ENCODE measurements at places on chromosomes 5 and 9.
A peak's percentile ranks its signal among the peaks of the same experiment; 100 is the strongest.

DNA sequence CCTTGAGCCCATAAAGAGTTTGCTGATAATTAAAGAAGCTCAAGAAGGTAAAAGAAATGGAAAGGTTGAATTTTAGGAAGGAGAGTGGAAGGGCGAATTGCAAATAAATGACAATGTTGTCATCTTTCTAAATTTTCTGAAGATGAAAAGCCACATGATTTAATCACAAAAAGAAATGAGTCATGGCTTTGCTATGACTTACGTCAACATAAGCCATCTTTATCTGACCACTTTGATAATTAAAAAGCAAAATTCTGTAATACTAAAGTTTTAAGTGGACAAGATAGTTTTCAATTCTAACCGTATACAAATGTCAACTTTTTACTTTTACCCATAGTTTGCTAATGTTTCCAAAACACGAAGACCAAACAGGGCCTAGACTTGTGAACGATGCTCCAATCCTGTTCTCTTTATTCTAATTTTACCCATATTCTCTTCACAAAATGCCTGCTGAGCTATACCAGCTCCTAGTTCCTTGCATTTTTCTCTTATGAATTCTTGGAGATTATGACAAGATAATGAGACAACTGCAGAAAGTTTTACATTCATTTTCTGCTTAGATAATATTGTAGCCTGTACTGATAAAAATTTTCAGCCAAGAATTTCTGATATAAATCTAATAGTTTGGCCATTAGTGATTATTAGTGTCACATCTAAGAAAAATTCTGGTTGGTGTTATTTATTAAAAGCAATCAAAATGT, 21.8 kb upstream of the PRUNE2 start:
- DNase-seq, result no peak

DNA sequence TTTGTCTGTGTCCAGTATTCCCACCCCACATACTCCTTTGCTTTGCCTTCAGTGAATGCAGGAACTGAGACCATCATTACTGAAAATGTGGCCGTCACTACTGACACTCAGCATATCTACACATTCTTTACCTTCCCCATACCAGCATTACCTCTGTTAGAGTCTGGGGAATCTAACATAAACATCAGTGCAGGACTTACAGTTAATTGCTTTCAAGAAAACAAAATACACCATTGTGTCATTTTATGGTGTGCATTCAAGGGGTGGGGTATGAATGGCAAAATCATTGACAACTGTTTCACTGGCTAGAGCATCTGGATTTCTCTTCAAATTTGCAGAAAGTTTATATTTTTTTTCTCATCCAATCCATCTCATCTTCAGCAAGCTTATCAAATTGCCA, 731.4 kb upstream of the RIOK2 start:
- DNase-seq, result no peak

- peak; percentile 15 for DNase-seq
Observed at GRCh38 chr9:132669319-132669697, 475 bp downstream of the DDX31 start.

GRCh38 chr5:109656829-109657228, 32.9 kb upstream of the MAN2A1 start:
- peak; percentile 61 for DNase-seq

DNA sequence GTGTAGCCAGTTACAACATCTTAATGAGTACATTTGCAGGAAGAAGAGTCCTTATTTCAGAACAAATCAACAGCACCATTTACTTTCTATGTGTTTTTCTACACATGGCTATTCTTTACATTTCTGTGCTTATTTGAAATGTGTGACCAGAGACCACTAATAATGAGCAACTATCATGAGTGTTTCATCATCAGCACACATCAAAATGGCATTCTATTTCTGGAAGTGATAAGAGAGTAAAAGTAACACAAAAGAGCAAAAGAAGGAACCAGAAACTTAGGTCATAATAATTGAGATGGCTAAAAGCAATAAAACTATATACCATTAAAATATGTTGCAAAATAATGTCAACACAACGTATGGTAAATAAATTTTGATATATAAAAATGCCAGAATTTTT, 159.7 kb downstream of the PBX3 start:
- no peak for DNase-seq

DNA sequence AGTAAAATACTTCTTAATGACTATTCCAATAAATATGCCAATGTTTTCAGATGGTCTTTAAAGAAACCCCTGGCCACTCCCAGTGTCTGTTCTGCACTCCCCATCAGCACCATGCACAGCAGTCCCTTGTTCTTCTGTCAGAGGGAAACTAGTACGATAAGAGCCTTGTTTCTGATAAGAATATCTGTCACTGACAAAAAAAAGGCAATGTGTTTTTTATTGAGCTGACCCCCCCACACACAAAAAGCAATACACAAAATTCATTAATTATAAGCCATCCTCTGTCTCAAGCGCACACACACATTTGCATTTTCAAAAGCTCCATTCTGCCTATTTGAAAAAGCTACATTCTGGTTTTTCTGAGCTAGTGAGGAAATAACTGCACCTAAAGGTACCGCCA, 119.1 kb downstream of the ENC1 start:
- no peak for DNase-seq

DNA sequence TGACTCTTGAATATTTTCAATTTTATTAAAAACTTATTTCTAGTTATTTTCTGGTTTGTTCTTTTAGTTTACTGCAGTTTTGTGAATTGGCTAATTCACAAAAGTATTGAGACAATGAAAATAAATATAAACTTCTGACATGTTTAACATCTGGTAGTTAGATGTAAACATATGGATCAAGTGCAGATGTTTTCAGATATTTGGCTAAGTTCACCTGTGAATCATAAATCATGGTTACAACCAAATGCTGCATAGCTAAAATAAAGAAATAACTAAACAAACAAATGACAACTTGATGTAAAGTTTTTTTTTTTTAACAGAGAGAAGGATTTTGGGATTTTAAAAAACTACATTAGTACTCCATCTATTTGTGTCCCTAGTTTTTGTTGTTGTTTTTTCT, 484.6 kb downstream of the SLCO4C1 start:
- DNase-seq, result no peak

- DNase-seq, result no peak
Observed at GRCh38 chr5:16350816-16351215, 114.8 kb downstream of the ZNF622 start.

DNA sequence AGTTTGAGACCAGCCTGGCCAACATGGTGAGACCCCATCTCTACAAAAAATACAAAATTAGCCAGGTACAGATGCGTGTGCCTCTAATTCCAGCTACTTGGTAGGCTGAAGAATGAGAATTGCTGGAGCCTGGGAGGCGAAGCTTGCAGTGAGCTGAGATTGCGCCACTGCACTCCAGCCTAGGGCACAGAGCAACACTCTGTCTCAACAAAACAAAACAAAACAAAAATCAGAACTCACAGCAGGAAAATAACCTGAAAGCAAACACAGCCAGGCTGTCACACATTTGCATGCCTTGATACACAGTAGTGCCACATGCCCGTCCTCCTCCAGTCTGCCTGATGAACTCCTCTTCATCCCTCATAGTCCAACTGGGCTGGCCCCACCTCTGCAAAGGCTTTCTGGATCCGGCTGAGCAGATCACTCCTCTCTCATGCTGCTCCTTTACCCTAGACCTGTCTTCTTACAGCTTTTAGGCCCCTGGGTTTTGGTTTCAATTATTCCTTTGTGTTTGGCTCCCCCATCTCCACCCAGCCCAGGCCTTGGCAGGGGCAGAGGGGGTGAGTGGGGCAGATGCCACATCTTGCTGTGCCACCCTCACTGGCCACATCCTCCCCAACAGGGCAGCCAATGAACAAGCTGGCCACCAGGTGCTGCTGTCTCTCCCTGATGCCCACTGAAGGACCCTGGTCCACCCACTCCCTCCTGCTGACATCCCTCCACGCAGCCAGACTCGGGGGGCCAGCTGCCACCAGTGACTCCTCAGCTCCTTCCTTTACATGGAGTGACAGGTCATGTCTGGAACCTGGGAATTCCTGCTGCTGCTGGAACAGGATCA, 62.0 kb upstream of the GGTA1 start:
- DNase-seq, result no peak

DNA sequence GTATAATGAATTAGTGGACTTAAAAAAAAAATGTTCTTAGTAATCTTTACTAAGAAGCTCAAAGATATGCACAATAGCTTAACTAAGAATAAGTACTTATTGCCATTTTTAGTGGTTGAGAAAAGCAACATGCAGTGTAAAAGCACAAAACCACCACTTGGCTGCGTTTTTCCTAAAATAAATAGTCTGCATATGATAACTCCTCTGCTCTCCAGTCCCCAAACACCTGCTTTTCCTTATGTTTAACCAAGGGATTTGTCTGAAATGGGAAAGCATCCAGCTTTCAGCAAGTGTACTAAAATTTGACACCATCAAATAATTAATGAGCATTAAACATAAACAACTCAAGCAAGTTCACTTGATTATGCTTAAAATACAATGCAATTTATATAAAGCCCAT, 41.4 kb downstream of the PSIP1 start:
- no peak for DNase-seq

- no peak for DNase-seq
Observed at GRCh38 chr9:88749420-88749819, 214.4 kb downstream of the NXNL2 start.

DNA sequence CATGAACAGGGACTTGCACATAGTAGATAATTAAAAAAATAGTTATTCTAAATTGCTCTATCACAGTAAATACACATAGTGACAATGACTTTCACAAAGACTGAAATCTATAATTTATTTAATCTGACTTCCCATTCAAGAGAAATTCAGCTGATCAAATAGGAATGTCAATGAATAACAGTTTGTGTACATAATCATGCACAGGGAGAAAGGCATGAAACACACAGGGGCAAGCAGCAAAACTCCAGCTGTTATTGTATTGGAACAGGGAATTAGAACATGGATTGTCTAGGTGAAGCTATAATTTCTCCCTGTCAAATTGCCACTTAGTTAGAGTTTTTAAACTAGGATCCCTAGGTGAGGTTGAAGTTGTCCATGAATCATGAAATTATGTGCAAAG, 99.9 kb downstream of the HCN1 start:
- no peak for DNase-seq

DNA sequence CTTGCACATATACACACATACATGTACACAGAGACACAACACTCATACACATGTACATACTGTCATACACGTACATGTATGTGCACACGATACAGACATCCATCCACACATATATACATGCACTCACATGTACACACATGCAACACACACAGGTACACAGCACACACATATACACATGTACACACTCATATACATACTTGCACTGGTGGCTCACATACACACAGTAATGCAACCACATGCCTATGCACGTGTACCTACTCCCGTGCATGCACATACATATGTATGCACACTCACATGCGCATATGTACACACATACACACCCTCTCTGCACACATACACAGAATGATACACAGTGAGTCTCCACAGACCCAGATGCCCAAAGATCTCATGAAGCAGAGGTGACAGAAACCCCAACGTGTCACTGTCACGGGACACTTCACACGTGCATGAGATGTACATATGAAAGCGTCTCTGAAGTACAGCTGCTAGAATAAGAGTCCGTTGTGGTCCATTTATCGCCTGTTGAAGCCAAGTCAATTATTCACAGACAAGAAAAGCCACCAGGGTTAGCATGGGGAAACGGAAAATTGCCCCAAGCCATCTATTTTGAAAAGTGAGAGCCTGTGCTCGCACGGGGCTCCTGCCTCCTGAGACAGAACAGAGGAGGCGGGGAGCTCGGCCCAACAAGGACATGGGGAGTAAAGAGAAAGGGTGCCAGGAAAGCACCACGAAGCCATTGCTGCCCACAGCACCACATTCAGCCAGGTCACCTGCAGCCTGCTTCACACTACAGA, 24.9 kb downstream of the LPCAT1 start:
- no peak for DNase-seq

DNA sequence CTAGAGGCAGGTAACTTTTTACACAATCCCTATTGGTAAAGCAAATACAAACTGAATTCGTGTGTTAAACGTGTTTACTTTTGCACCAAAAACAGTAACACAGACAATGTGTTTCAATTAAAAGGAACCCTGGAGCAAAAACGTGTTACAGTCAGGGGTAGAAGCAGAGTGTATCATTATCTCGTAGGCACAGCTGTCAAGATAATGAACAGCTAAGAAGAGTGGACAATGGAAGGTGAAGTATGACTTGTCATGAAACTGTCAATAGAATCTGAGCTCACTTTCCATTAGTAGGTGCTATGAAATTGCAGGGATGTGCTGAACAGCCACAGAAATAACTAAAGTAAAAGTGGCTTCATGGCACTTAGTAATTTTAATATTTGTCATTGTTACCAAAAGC, 1229.8 kb upstream of the WWC1 start:
- DNase-seq, result no peak

DNA sequence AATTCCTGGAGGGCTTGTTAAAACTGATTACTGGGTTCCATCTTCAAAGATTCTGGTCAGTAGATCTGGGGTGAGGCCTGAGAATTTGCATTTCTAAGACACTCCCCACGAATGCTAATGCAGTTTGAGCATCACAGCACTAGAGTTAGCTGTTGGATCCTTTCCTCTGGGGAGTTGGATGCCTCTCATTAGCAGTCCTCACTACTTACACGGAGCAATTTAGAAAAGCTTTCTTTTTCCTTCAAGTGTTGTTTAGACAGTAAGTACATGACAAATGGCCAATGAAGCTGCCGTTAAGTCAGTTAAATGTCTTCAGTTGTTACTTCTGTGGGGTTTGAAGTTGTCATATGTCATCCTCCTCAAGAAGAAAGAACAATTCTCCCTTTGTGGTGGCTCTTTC, 74.9 kb upstream of the HMHB1 start:
- no peak for DNase-seq

DNA sequence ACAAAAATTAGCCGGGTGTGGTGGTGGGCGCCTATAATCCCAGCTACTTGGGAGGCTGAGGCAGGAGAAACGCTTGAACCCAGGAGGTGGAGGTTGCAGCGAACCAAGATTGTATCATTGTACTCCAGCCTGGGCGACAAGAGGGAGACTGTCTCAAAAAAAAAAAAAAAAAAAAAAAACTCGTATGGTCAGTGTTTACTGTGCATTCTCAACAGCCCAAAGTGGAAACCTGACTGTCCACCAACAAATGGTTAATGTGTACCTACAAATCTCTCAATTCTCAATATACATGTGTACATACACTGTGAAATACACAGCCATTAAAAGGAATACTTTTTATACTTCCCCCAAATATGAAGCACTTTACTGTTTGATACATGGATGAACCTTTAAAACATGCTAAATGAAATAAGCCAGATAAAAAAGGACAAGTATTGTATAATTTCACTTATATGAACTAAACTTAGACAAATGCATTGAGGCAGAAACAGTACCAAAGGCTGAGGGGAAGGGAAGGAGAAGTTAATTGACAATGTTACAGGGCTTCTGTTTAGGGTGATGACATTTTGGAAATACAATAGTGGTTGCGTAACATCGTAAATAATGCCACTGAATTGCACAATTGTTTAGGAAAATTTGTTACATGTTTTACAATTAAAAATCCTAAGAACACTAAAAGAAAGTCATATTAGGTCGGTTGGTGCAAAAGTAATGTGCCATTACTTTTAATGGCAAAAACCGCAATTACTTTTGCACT, 16.5 kb downstream of the DNAJA1 start:
- no peak for DNase-seq

GRCh38 chr9:127974769-127975261, 6.0 kb downstream of the EEIG1 start:
- DNase-seq, result no peak

Measured in fibroblast of skin of left biceps (primary cell).